Right atrium auricular region (tissue), 2 donors: ENCODE measurements at places on chromosomes 1 and 21. TPM values are rescaled to one million over a fixed set of nuclear protein-coding genes. Genes with fewer than 3 reads are reported as not detected.

GRCh38 chr21:40200126-40200525 is 332.9 kb downstream of the PCP4 start:
- H3K36me3 ChIP-seq: no peaks in the 10 kb centered on the region
- H3K27ac ChIP-seq: no peak overlapping the region
- H3K27me3 ChIP-seq: no peaks in the 10 kb centered on the region
- DNase-seq: no peak
- H3K4me1 ChIP-seq: no peaks in the 10 kb centered on the region
- no peak overlapping the region for H3K4me3 ChIP-seq

DNA sequence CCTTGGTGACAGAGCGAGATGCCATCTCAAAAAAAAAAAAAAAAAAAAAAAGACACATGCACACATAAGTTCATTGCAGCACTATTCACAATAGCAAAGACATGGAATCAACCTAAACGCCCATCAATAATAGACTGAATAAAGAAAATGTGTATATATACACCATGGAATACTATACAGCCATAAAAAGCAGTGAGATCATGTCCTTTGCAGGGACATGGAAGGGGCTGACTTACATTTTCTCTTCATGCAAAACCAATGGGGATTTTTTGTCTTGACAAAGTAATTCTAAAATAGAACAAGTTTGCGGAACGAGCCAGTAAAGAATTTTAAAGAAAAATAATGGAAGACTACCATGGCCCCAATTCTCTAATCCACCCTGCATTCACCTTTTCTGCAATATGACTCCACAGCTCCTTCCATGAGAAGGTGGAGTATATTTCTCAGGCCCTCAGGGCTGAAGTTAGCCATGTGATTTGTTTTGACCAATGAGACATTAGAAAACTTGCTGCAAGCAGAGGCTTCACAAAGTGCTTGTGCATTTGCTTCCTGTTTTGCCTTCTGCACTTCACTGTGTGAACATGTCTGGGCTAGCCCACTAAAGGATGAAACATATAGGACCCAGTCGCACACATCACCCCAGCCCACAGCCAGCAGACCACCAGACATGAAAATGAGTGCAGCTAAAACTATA is 78.8 kb upstream of the NR5A2 start:
- DNase-seq: no peak
- no peak overlapping the region for H3K4me3 ChIP-seq
- H3K36me3 ChIP-seq: no peaks in the 10 kb centered on the region
- H3K27ac ChIP-seq: no peak overlapping the region
- H3K4me1 ChIP-seq: no peaks in the 10 kb centered on the region

DNA sequence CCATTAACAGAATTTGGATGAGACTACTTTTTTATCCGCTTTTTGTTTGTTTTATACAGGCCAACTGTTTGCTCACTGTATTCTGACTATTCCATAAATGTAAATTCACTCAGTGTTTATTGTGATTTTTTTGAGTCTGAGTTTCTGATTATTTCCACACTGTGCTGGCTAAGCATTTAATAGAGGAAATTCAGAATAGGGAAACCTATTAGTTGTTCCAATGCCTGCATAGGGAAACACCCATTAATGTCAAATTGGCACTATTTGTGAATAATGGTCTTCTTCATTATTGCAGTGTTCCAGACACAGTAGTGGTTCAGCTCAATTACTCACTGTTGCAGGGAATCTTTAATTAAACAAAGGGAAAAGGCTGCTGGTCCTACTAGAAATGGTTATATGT is 174.7 kb upstream of the SGIP1 start:
- no peak for DNase-seq
- peaks cover 30% of the 10 kb centered on the region for H3K36me3 ChIP-seq
- H3K27ac ChIP-seq: peak overlapping the region; percentile 19
- H3K4me3 ChIP-seq: no peak overlapping the region
- H3K27me3 ChIP-seq: no peaks in the 10 kb centered on the region

DNA sequence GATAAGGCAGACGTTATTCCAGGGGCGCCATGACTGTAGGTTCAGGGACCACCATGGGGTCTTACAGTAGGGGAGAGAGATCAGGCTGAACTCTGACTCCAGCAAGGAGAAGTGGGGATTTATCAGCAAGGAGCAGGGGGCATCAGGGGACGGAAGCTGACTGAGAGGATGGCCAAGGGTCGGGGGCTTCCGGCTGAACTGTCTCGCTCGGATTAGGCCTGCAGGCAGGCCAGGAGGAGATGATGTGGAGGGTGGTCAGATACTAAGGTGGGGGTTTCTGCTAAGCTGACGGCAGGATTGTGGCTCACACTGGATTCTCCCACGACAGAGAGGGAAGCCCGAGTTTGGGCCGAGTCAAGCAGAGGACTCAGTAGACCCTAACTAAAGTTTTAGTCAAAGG is 186.9 kb upstream of the VAMP3 start:
- peaks cover 41% of the 10 kb centered on the region for H3K4me1 ChIP-seq
- H3K4me3 ChIP-seq: no peak overlapping the region
- no peak overlapping the region for H3K27ac ChIP-seq
- DNase-seq: no peak
- H3K27me3 ChIP-seq: no peaks in the 10 kb centered on the region
- no peaks in the 10 kb centered on the region for H3K36me3 ChIP-seq

- no peaks in the 10 kb centered on the region for H3K27me3 ChIP-seq
- peaks cover 13% of the 10 kb centered on the region for H3K36me3 ChIP-seq
- no peaks in the 10 kb centered on the region for H3K4me1 ChIP-seq
- H3K4me3 ChIP-seq: no peak overlapping the region
- H3K27ac ChIP-seq: no peak overlapping the region
Measured at GRCh38 chr1:47774986-47775834, 222.0 kb downstream of the TRABD2B start.

GRCh38 chr1:7608628-7609305 is 162.3 kb upstream of the VAMP3 start:
- H3K27ac ChIP-seq: no peak overlapping the region
- H3K4me3 ChIP-seq: no peak overlapping the region

DNA sequence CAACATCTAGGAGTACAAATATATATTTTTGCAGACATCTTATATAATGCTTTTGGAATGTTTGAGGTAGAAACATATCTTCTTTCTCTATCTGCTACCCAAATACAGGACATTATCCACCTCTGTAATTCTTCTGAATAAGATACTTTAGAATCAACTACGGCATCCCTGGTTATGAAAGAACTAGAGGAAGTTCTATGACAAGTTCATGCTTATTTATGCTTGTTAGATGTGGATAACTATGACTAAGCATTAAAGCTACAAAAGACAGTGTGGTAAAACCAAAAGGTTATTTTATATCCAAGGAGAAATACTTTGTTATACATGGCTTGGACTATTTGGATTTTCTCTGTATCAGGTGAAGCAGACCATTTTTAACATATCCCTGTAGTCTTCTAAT is 894.0 kb downstream of the KCNT2 start:
- no peak for DNase-seq
- H3K27me3 ChIP-seq: no peaks in the 10 kb centered on the region
- no peaks in the 10 kb centered on the region for H3K4me1 ChIP-seq
- H3K4me3 ChIP-seq: no peak overlapping the region

DNA sequence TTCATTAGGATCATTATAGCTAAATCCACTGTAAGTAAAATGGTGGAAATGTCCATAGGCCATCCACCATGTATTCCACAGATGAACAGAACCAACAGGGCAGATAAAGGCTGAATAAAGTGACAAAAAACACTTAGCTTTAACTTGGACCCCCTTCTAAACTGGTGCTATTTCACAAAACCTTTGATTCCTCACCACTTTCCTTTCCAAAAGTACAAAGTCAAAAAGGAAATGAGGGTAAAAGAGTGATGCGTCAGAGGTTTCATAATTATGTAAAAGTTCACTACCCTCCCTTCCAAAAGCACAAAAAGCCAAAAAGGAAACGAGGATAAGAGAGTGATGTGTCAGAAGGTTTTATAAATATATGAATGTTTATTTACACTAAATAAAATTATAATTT is 172.2 kb downstream of the TBX15 start:
- H3K27me3 ChIP-seq: no peaks in the 10 kb centered on the region
- H3K4me1 ChIP-seq: no peaks in the 10 kb centered on the region
- no peak overlapping the region for H3K4me3 ChIP-seq
- no peaks in the 10 kb centered on the region for H3K36me3 ChIP-seq
- no peak overlapping the region for H3K27ac ChIP-seq

DNA sequence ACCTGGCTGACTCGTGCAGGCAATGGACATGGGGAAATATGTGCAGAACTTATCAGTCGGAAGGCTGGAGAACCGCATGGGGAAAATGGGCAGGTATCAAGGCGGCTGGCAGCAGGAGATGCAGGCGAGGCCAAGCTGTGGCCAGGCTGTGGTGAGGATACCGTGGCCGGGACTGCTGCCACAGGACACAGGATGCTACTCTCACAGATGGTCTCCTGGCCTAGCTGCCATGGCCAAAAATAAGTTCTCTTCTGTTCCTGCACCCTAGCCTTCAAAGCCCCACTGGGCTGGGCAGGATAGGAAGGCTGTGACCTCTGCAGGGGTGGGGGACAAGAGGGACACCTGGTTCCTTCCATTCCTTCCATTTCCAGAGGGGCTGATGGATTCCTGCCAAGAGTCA is 26.4 kb downstream of the TEX35 start:
- DNase-seq: no peak
- H3K27me3 ChIP-seq: no peaks in the 10 kb centered on the region
- no peak overlapping the region for H3K4me3 ChIP-seq
- H3K27ac ChIP-seq: no peak overlapping the region
- H3K36me3 ChIP-seq: no peaks in the 10 kb centered on the region

- H3K27me3 ChIP-seq: no peaks in the 10 kb centered on the region
- no peaks in the 10 kb centered on the region for H3K36me3 ChIP-seq
- H3K4me3 ChIP-seq: no peak overlapping the region
- no peak for DNase-seq
- no peaks in the 10 kb centered on the region for H3K4me1 ChIP-seq
Measured at GRCh38 chr1:111406321-111406768, 21.2 kb downstream of the OVGP1 start.

DNA sequence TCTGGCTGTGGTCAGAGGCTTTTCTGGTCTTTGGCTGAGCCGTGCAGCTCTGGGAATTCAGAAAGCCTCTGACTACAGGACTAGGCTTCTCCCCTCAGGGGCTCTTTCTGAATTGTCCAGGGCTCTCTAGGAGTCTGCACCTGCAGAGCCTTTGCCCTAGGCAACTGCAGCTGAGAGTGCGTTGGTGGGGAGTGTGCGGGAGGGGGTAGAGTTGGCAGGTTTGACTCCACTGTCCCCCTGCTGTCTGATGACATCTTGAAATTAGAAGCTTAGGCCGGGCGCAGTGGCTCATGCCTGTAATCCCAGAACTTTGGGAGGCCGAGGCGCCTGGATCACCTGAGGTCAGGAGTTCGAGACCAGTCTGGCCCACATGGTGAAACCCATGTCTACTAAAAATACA is 32.9 kb downstream of the KIAA1614 start:
- H3K27ac ChIP-seq: no peak overlapping the region
- H3K4me3 ChIP-seq: no peak overlapping the region
- peaks cover 32% of the 10 kb centered on the region for H3K36me3 ChIP-seq
- H3K4me1 ChIP-seq: no peaks in the 10 kb centered on the region

DNA sequence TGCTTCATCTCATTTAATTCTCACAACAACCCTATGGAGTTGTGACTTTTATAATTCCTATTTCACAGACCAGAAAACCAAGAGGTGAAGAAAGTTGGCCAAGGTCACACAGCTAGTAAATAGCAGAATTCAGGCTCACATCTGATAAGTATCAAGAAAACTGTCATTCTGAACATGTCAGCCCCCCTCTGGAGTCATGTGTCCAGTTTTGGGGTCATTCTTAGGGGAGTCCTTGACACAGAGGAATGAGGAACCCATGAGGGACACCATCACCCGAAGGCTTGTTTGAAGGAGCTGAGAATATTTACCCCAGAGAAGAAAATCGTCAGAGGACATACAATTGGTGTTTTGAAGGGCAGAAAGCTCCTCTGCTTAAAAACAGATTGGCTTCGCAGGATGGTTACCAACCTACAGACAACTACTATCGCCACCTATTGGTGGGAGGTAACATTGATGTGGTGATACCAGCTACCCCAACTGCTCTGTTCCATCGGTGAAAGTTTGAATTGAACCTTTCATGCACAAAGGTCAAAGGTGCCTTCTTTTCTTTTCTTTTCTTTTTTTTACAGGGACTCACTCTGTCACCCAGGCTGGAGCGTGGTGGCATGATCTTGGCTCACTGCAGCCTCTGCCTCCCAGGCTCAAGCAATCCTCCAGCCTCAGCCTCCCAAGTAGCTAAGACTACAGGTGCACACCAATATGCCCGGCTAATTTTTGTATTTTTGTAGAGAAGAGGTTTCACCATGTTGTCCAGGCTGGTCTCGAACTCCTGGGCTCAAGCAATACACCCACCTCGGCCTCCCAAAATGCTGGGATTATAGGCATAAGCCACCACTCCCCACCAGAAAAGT is 31.3 kb downstream of the NCMAP start:
- no peaks in the 10 kb centered on the region for H3K36me3 ChIP-seq
- H3K4me3 ChIP-seq: no peak overlapping the region
- H3K4me1 ChIP-seq: no peaks in the 10 kb centered on the region
- DNase-seq: no peak
- H3K27ac ChIP-seq: no peak overlapping the region
- H3K27me3 ChIP-seq: no peaks in the 10 kb centered on the region

DNA sequence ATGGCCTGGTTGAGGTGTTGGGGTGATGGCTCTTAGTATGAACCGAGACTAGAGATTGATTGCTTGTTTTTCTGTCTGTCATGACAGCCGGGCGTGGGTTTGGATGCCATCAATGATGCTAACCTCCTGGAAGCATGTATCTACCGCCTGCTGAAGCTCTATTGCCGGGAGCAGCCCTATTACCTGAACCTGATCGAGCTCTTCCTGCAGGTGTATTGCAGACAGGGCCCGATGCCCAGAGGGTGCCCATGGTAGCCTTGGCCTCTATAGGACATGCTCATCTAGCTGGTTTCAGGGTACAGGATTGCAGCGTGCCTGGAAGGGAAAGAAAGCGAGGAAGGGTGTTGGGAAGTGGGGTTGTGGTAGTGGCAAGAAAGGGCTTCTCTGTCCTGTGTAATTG is 2.6 kb upstream of the RUSC1 start:
- H3K27me3 ChIP-seq: no peaks in the 10 kb centered on the region
- H3K27ac ChIP-seq: no peak overlapping the region
- peaks cover 31% of the 10 kb centered on the region for H3K4me1 ChIP-seq
- DNase-seq: no peak
- peaks cover 26% of the 10 kb centered on the region for H3K36me3 ChIP-seq
- no peak overlapping the region for H3K4me3 ChIP-seq

GRCh38 chr1:224488806-224489499 is 54.4 kb upstream of the WDR26 start:
- no peaks in the 10 kb centered on the region for H3K36me3 ChIP-seq
- no peaks in the 10 kb centered on the region for H3K4me1 ChIP-seq
- DNase-seq: no peak
- H3K27ac ChIP-seq: no peak overlapping the region
- no peak overlapping the region for H3K4me3 ChIP-seq
- H3K27me3 ChIP-seq: no peaks in the 10 kb centered on the region

GRCh38 chr21:25742900-25743299 is 8.1 kb downstream of the GABPA start:
- H3K4me1 ChIP-seq: peaks cover 1% of the 10 kb centered on the region
- no peak overlapping the region for H3K27ac ChIP-seq
- no peaks in the 10 kb centered on the region for H3K27me3 ChIP-seq
- H3K4me3 ChIP-seq: no peak overlapping the region
- H3K36me3 ChIP-seq: no peaks in the 10 kb centered on the region

- no peaks in the 10 kb centered on the region for H3K27me3 ChIP-seq
- no peak overlapping the region for H3K27ac ChIP-seq
- no peaks in the 10 kb centered on the region for H3K36me3 ChIP-seq
Measured at GRCh38 chr1:30762152-30762929, 4.8 kb upstream of the LAPTM5 start.

The NEXN gene
- 269 TPM for total RNA-seq

The TMCC2 gene
- 11.9 TPM for total RNA-seq

The NDUFS5 gene
- total RNA-seq: 1,828 TPM

The KRTAP25-1 gene
- not detected for total RNA-seq

The LRP8 gene
- total RNA-seq: 3.6 TPM

The CYP4A22 gene
- not detected for total RNA-seq

The METTL13 gene
- 15.0 TPM for total RNA-seq

The TLR5 gene
- 3.6 TPM for total RNA-seq

The CD48 gene
- total RNA-seq: 1.2 TPM
